Ammon's horn (tissue), 1 donor: ENCODE measurements at places on chromosomes 1 and 21.

- no peak for DNase-seq
These were observed 120.5 kb downstream of the SIK1 start for GRCh38 chr21:43306391-43306790.

GRCh38 chr1:90340606-90341005, 345.7 kb downstream of the ZNF326 start:
- no peak for DNase-seq

- DNase-seq = no peak
These were observed 2.9 kb upstream of the EDN2 start for GRCh38 chr1:41487126-41488039.

- DNase-seq = peak; percentile 59
These were observed 57.0 kb upstream of the TARBP1 start for GRCh38 chr1:234535763-234536515.

DNA sequence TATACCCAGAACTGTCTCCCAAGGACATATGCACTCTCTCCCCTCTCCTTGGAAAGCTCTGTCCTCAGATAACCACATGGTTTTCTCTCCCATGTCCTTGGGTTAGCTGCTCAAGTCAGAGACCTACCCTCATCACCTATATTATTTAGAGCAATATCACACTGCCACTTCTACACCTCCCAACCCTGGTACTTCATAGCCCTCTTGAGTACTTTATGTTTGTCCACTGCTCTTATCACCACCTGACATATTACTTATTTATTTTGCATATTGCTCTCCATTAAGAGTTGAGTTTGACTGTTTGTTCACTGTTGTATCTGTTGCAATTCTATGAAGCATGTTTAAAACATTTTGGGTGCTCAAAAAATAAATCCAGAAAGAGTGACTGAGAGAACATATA, 126.3 kb upstream of the ATP1B1 start:
- no peak for DNase-seq

DNA sequence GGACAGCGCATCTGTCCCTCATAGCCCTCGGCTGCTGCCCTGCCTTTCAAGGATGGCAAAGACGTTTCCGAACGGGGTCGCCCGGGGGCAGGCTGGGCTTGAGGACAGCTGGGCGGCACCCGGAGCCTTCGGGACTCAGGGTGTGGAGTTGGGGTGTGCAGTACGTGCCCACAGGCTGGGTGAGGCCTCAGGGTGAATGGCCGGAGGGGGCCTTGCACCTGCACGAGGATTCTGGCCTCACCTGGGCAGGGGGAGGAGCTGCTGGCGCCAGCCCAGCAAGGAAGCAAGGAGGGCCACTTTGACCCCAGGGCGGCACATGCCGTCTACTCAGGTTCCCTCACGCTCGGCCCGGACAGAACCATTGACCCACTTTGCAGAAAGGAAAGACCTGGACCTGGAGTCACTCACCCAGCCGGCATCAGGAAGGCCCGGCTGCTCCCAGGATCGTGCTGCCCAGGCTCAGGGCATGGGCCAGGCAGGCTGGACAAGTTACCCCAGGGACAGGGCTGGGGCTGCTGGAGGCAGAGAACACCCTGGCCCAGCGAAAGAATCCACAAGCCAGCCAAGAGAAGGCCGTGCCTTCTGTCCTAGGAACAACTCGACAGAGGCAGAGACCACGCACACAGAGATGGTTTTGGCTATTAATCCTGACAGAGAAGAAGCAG, 65.1 kb upstream of the TTC34 start:
- DNase-seq = no peak

DNA sequence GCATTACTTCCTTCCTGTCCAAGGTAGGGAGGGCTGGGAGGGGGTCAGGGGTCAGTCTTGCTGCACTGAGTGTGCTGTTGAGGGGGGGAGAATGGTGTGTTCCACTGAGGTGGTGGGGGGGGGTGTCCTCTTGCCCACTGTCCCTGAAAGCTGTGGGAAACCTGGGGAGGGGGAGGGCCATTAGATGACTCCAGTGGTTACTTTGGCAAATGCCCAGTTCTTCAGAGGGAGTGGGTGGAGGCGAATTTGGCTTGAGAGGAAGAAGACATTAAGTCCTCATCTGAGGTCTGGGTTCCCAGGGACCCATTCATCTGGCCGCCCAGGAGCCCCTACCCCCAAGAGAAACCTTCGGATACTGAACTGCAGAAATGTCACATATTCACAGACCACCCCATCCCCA, 36.2 kb downstream of the MEF2D start:
- no peak for DNase-seq

GRCh38 chr1:12296623-12297022, 66.8 kb downstream of the VPS13D start:
- DNase-seq = no peak

GRCh38 chr1:50980505-50980904, 10.5 kb downstream of the CDKN2C start:
- DNase-seq = no peak

- DNase-seq = no peak
These were observed 3.7 kb upstream of the DVL1 start for GRCh38 chr1:1352786-1353388.

DNA sequence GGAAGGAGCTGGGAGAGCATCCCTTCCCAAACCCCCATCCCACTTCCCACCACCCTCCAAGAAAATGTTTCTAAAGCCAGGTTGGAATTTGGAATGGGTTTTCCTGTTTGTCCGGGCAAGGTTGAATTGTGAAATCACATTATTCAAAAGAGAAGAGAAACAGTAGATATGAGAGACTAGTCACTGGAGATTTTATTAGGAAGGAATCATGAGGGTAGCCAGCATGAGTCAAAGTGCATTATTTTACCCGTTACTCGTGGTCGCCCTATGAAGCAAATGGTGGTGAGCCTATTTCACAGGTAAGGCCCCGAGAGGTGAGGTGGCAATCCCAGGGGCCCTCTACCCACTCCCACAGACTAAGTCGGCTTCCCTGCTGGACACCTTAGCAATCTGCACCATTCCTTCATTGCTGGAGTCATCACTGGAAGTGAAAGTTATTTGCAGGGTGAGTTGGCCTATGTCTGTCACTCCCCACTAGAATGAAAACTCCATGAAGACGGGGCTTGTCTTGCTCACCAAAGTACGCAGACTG, 52.8 kb downstream of the TOMM20 start:
- DNase-seq = no peak

DNA sequence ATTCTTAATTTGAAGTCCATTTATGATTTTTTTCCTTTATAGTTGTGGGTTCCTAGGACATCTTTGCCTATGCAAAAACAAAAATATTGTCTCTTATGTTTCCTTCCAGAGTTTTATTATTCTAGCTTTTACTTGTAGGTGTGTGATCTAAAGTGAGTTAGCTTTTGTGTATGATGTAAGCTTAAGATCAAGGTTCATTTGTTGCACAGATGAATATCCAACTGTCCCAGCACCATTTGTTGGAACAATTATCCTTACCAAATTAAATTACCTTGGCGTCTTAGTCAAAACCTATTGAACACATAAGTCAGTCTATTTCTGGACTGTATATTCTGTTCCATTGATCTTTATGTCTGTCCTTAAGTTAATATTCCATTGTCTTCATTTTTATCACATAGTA, 337.6 kb downstream of the ZP4 start:
- DNase-seq = no peak

DNA sequence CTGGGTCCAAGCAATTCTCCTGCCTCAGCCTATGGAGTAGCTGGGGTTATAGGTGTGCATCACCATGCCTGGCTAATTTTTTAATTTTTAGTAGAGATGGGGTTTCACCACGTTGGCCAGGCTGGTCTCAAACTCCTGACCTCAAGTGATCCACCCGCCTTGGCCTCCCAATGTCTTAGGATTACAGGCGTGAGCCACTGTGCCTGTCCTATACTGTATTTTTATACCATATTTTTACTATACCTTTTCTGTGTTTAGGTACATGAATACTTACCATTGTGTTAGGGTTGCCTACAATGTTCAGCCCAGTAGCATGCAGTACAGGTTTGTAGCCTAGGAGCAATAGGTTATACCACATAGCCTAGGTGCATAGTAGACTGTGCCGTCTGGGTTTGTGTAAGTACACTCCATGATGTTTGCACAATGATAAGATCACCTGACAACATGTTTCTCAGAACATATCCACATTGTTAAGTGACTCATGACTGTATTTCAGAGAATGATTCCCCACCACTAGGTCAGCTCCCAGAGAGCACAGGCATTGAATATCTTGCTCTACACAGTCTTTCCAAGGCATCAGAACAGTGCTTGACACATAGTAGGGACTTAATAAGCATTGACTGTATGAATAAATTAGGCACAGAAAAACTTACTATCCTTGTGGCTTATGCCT, 6.0 kb upstream of the CITED4 start:
- DNase-seq = no peak

GRCh38 chr1:189939967-189940366, 537.7 kb downstream of the BRINP3 start:
- no peak for DNase-seq

DNA sequence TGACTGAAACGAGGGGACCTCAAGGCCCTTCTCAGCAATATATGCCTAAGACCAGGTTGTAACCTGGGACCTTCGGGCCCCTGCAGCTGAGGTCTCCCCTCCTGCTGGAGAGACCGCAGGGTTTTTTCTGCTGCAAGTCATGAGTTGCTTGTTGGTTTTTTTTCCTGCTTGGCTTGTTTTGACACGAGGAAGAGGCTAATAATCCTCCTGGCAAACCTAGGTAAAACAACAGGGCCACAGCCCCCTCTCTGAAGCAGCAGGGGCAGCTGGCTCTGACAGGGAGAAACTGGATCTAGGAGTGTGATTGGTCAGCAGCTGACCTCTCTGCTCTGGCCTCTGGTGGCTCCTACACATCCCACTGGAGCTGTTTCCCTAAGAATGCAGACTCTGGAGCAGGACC, 69.0 kb downstream of the CD34 start:
- no peak for DNase-seq

GRCh38 chr1:229561141-229561540, 2.6 kb upstream of the ABCB10 start:
- DNase-seq = no peak

- no peak for DNase-seq
These were observed 2.2 kb upstream of the FALEC start for GRCh38 chr1:150513351-150513791.

DNA sequence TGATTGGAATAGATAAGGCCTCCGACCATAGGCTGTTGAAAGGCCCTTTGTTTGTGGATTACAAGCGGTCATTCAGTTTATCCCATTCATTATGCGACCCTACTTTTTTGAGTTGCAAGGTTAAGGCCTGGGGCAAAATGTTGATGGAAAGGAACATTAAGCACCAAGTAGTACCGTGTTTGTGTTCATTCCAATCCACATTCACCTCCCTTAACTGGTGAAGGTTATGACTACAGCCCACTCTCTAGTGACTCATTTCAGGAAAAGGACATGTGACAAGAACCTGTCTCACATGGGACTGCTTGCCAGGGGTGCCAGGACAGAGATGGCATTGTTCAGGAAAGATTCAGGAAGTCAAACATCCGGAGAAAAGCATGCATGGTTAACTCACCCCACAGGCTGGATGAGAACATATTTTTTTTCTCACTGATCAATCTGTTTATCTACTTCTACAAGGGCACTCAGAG, 81.6 kb downstream of the CD58 start:
- DNase-seq = peak; percentile 59

DNA sequence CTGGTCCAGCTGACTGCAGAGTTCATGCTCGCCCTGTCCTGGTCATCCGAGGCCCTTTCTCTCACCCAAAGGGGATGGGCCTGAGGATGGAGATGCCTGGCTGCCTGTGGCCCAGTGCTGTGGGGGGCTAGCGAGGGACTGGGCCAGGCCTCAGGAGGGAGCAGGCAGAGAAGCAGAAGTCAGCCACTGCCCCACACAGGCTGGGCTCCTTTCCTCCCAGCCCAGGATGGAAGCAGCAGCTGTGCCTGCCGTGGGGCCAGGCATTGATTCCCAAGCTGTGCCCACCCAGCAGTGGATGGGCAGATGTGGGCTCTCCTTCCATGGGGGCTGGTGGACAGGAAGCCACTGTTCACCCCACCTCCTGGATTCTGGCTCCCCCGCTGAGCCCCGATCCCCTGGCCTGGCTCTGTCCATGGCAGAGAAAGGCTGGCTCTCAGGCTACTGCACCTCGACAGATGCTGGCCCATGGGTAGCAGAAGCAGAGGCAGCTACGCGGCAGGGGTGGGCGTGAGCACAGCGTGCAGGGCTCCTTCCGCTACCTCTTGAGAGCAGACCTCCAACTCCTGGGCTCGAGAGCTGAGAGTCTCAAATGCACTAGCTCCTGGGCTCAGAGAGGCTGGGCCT, 24.6 kb downstream of the RUNX3 start:
- no peak for DNase-seq

- DNase-seq = no peak
These were observed 7.9 kb downstream of the RNU11 start for GRCh38 chr1:28656335-28656734.

GRCh38 chr1:44684525-44684924, 10.0 kb downstream of the ARMH1 start:
- no peak for DNase-seq

DNA sequence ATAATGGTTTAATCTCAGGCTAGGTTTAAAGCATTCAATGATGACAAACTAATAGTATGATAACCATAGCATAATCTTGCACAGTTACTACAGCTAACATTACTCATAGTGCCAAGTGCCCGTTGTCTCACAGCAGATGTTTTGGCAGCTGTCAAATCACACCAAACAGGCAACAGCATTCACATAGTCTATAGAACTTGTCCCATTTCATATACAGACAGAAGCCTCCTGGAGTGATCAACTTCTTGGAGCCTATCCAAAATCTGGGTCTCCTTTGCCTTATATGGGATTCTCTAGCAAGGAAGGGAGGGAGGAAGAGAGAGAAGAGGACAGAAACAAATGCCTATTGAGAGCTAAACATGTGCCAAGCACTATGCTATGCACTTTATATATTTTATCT, 250.6 kb upstream of the ZP4 start:
- DNase-seq = no peak

DNA sequence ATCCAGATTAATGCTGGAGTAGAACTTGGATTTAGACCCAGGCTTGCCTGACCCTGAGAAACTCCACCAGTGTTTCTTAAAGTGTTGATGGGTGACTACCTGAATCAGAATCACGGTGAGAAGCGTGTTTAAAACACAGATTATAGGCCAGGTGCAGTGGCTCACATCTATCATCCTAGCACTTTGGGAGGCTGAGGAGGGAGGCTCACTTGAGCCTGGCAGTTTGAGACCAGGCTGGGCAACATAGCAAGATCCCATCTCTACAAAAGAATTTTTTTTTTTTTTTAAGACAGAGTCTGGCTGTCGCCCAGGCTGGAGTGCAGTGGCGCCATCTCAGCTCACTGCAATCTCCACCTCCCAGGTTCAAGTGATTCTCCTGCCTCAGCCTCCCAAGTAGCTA, 56.3 kb upstream of the TENT5B start:
- DNase-seq = no peak
